Activated naive CD4-positive, alpha-beta T cell (primary cell): ENCODE measurements at places on chromosomes 3 and 15.

DNA sequence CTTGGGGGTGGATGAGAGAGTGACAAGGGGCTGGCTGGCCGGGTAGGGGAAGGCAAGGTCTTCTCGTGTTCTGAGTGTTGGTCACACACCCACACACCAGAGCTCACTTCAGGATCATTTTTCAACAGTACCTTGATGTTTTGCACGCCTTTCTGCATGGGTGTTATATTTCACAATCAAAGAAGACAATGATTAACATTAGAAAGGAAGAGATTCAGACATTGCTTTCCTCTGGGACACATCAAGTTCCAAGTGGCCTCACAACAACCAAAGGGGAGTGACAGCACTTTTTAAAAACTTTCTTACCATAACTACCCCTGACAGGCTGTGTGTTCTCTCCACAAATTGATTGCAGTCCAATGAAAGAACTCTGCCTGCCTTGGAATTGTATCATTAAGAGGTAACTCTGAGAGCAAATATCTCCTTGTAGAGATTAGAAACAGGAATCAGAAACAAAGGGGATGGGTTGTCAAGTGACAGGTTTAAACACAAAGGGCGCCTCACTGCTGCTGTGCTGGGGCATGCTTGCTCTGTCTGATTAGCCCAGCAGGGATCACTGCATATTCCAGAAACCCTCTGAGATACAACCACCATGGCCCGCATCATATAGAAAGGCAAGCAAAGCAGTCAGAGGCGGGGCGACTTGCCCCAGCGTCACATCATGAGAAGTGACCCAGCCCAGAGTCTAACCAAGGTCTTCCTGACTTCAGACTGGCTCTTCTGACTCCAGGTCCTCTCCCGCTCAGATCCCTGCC is 230.8 kb downstream of the FEZF2 start:
- DNase-seq = no peak

GRCh38 chr3:40805456-40805855 is 280.7 kb downstream of the ZNF621 start:
- no peak for DNase-seq

DNA sequence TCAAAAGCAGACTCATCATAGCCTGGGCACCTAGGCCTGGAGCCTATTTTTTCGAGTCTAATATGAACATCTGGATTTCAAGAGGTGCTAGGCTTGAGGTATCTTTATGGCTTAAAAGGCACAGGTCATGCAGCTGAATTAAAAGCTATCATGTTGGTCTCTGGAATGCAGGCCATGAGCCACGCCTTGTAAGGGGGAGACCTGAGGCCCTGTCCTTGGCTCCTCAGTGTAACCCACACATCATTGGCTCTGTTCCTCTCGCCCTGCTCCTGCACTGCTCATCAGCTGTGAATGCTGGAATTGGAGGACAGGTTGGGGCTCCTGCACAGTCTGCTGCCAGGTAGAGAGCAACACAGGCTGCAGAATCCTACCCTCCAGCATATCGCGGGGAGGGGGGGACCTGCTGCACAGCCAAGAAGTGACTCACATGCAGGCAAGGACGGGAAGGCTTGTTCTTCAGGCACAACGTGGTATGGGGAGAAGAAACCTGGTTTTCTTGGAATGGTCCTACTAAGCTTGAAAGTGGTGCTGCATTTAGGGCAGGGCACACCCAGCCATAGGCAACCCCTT is 146.0 kb downstream of the CHST2 start:
- no peak for DNase-seq

DNA sequence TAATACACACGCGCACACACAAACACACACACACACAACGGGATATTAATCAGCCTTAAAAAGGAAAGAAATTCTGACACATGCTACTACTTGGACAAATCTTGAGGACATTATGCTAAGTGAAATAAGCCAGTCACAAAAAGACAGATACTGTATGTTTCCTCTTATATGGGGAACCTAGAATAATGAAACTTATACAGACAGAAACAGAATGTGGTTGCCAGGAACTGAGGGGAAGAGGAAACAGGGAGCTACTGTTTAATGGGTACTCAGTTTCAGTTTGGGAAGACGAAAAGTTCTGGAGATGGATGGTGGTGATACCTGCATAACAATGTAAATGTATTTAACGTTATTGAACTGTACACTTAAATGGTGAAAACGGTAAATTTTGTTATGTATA is 20.2 kb downstream of the ICE2 start:
- no peak for DNase-seq

- no peak for DNase-seq
These were observed 325.6 kb upstream of the RASGRP1 start for GRCh38 chr15:38890194-38890593.

DNA sequence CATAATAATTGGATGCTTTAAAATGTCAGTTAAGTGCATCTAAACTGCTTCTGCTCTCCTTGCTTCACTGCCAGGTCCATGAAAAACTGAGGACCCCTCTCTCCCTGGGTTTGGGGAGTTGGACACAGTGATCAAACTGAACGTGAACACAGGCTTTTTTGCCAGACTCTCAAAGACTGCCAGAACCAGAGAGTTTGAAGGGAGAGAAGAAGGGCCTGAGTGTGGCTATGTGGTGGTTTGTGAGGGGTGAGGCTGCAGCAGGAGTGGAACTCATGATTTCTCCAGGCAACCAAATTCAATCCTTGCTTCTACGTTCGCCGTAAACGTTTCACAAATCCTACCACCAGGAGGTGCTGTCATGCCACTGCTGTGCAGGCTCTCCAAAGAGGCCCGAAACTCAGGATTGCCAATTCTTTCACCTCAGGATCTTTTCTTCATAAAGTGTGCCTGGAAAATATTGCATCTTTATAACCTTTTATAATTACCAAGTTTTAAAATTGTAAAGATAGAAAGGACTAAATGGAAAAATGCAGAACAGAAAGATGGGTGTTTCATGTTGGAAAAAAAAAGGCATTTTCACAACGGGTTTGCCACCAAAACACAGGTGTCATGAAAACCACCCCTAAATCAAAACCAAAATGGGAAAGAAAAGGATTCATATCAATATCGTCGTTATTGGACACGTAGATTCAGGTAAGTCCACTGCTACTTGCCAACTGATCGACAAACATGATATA is 19.7 kb downstream of the TM4SF4 start:
- DNase-seq = no peak

GRCh38 chr3:9808345-9809037 is 1.6 kb upstream of the TTLL3 start:
- no peak for DNase-seq

GRCh38 chr3:184737063-184737462 is 25.2 kb upstream of the MAGEF1 start:
- no peak for DNase-seq

GRCh38 chr3:12902181-12902999 is 61.0 kb upstream of the RPL32 start:
- DNase-seq = no peak

- DNase-seq = no peak
These were observed 412.3 kb downstream of the FOXP1 start for GRCh38 chr3:71171247-71171646.

GRCh38 chr3:10041034-10041433 is 14.8 kb downstream of the FANCD2 start:
- DNase-seq = no peak

DNA sequence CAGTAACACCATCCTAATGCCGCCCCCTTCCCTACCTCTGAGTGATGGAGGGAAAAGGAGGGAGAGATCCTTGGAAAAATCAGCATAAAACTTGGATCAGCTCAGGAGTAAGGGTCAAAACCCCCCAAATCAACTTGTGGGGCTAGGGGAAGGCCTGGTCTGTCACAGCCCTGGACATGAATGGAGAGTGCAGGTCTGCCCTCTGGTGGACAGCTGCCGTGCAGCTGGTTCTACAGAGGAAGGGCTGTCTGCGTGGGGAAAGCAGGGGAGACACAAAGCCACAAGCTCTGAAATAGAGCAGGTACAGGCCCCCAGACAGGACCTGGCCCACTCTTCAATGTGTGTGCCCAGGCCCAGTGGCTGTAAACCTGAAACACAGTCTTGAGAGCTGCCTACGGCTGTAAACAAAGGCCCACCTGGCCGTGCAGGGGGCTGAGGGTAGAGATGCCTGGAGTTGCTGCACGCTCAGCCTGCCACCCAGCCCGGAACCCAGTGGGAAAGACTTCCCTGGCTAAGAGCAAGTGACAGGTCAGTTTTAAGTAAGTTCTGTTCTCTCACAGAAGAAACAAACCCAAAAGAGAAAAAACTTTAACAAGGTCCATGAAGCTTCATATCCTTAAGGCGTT is 16.4 kb downstream of the CLK3 start:
- DNase-seq = peak; percentile 33

GRCh38 chr3:13704174-13704573 is 155.2 kb downstream of the FBLN2 start:
- no peak for DNase-seq
